K562 (cell line): ENCODE measurements at places on chromosomes 1 and 21.
A peak's percentile ranks its signal among the peaks of the same experiment; 100 is the strongest.

- no peak for DNase-seq
Measured at GRCh38 chr1:163650624-163651023, 328.9 kb downstream of the NUF2 start.

DNA sequence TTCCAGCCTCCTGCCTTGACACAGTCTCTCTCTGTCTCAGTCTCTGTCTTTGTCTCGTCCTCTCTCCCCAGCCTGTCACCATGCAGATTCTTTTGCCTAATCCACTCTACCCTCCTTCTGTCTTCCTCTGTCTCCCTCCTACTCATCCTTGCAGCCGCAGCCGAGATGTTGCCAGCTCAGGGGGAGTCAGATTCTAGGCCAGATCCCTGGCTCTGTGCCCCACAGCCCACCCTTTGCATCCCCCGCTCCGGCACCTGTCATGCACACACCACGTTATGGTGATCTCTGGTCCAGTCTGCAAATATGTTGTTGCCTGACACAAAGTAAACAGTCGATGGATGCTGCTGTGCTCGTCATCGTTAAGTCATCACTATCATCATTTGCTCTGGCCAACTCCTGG is 35.5 kb upstream of the IGSF21 start:
- DNase-seq = no peak

- no peak for DNase-seq
Measured at GRCh38 chr1:53890522-53890941, 935 bp upstream of the YIPF1 start.

DNA sequence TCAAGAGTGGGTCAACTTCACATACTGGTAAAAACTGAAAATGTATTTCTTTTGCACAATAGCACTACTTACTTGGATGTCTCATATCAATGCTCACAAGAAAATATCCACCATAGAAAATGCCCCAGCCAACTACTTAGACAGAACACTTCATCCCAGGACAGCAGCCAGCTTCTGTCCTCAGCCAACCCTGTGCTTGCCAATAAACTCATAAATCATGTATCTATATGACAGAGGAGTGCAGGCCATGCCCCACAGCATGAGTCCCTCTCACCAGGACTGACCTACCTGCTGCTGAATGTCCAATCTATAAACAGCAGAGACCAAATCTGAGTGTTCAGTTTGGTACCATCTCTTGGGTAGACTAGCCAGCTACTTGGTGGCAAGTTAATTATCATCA is 179.3 kb downstream of the OMA1 start:
- DNase-seq = no peak

DNA sequence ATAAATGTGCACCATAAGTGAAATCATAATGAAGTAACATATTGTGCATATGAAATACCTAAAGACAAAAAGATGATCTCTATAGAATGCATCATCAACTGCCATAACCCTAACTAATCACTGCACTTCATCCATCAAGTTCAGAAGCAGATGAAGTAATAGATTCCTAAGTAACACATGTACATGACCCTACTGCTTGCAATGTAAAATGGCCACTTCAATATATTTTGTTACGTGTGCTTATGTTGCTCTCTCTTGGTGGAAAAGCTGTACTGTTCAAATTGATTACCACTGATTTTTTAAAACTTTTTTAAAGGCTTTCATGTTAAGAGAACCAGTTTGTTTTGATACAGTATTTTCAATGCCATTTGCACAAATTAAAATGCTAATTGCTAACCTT is 141.8 kb downstream of the TTLL7 start:
- DNase-seq = no peak

GRCh38 chr1:230568008-230568407 is 74.3 kb upstream of the COG2 start:
- DNase-seq = peak; percentile 19

DNA sequence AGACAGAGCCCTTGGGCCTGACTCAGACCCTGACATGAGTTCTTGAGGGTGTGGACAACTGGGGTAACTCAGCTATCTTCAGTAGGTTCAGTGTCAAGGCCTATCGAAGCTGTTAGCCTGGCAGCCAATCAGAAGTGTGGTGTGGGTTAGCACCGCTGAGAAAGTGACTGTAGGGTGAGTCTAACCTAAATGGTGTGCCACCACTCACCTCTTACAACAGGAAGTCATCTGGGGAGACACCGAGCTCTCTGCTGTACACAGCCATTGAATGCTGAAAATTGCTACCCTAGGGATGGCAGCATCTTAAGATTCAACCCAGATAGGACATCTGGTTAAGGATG is 44.6 kb downstream of the RASSF5 start:
- peak; percentile 40 for DNase-seq
